Activated T-cell treated with anti-CD3 and anti-CD28 coated beads for 24 hours (primary cell): ENCODE measurements at places on chromosomes 3 and 15.

DNA sequence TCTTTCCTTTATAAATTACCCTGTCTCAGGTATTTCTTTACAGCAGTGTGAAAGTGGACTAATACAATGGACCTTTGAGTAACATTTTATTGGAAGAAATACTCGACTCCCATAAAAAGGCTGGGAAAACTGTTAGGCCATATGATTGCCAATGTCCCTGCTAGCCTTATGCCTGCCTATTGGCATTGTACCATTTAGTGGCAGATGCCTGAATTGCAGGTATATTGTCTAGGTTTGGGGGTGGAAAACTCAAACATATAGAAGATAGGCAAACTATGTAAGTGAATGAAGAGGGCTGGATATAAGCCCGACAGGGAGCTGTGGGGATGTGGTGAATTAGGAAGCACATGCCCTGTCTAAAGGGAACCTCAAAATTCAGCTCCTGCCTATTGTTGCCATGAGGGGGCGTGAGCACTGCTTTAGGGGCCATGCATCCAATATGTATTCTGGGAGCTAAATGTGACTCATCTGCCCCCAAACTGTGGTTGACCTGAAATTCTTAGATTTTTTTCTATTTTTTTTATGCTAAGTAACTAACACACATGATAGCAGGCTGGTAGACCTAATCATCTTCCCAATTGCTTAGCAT lies 65.2 kb upstream of the TRA2B start:
- DNase-seq = no peak

- DNase-seq = no peak
Observed at GRCh38 chr3:63861306-63861705, 2.3 kb downstream of the THOC7 start.

GRCh38 chr15:65195548-65195923 lies 10.4 kb upstream of the CLPX start:
- DNase-seq = no peak

- no peak for DNase-seq
Observed at GRCh38 chr3:192010490-192010889, 549.5 kb downstream of the PYDC2 start.
